ENCODE measurements at places on chromosomes 13 and 19.

DNA sequence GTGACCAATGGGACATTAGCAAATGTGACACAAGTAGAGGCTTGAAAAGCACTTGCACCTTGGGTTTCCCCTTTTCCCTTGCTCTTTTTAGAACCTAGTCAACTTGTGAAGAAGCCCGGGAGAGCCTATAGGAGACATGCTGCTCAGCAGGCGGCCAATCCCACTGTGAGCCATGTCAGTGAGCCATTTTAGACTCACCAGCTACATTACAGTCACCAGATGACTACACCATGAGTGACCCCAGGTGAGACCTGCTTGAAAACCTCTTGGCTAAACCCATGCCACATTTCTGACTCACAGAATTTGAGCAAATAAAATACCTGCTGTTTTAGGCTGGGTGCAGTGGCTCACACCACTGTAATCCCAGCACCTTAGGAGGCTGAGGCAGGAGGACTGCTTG lies 317.5 kb downstream of the KLF12 start:
- no peak for DNase-seq

GRCh38 chr19:53772943-53773342 lies 51.2 kb downstream of the NLRP12 start:
- DNase-seq = peak; percentile 6

DNA sequence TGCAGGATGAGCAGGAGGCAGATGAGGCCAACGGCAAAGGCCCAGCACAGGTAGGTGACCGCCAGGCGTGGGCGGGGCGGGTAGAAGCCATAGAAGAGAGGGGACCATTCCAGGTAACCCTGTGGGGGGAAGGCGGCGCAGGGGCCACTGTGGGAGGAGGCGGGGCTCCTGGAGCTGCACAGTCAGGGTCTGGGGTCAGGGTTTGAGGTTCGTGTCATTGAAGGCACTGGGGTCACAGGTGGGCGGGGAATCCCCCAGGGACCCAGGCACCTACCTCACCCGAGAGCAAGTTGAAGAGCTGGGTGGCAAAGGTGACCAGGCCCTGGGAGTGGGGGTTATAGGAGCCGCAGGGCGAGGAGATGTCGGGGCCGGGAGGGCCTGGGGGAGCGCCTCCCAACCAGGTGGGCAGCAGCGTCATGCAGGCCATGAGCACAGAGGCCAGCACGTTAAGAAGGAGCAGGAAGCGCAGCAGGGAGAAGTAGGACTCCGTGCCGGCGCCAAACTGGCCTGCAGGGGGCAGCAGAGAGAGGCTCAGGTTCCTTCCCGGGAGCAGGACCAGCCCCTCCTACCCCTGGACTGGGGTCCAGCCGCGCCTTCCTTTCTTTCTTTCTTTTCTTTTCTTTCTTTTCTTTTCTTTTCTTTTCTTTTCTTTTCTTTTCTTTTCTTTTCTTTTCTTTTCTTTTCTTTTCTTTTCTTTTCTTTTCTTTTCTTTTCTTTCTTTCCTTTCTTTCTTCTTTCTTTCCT lies 4.6 kb downstream of the TMC4 start:
- DNase-seq = no peak

DNA sequence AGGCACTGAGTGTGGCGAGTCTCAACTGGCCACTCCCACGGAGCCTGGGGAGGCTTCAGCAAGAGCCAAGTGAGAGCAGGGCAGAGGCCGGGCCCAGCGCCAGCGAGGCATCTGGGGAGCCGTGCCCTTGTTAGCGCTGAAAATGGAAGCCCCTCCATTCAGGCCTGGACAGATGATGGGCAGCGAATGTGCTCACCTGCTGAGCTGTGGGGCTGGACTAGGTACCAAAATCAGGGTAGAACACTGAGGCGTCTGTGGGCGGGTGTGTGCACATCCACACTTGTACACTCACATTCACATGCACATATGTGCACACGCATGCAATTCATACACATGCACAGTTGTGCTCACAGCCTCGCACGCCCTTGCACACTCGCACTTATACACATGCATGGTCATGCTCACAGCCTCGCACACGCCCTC lies 20.7 kb downstream of the NAXD start:
- DNase-seq = no peak

DNA sequence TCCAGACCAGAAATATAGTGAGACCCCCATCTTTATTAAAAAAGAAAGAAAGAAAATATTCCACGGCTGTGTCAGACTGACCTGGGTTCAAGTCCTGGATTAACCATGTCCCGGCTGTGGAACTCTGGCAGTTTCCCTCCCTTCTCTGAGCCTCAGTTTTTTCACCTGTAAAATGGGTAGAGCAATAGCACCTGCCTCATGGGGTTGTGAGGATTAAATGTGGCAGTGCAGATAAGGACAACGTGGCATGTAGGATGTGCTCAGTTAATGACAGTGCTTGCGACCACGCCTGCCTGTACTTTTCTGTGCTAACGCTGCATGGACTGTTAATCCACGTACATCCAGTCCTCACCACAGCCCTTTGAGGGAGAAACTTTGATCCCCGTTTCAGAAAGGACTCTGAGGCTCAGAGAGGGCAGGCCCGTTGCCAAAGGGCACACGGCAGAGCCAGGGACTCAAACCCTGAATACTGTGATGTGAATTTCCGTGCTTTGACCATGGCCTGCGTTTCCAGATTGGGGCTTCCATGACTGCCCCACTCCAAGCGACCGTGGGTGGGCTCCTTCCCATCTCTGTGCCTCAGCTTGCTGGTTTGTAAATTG lies 16.1 kb downstream of the SBK2 start:
- DNase-seq = no peak

- DNase-seq = no peak
Observed at GRCh38 chr19:1657746-1658145, 5.3 kb upstream of the TCF3 start.

DNA sequence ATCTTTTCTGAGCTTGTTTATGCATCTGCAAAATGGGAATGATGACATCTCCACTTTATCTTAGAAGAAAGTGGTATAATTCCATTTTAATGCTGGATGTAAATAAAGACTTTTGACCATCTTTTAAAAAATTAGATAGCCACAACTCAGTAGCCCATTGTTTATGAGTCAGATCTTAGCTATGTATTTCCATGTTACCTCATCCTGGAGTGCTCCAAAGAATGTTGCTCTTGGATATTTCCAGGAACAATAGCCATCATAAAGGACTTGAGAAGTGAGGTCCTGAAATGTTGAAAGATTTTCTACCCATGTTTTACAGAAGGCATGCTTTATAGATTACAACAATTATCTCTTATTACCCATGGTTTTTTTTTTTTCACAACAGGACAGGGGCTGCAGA lies 229.3 kb upstream of the EDNRB start:
- peak; percentile 39 for DNase-seq

- DNase-seq = peak; percentile 26
Observed at GRCh38 chr19:7099597-7099921, 30.1 kb downstream of the ZNF557 start.

- no peak for DNase-seq
Observed at GRCh38 chr19:45047188-45047797, 8.4 kb downstream of the CLASRP start.
